LHCN-M2 (cell line): ENCODE measurements at places on chromosomes 11 and 22. TPM values are rescaled to one million over a fixed set of nuclear protein-coding genes. Genes with fewer than 3 reads are reported as not detected.
A peak's percentile ranks its signal among the peaks of the same experiment; 100 is the strongest.

Gene MS4A15
- not detected in 2 replicates for total RNA-seq

GRCh38 chr11:96393753-96394348 lies 4.0 kb downstream of the JRKL start:
- DNase-seq, result peak; percentile 44

- DNase-seq, result peak; percentile 64
Measured at GRCh38 chr11:76086743-76087635, 119.3 kb downstream of the WNT11 start.

DNA sequence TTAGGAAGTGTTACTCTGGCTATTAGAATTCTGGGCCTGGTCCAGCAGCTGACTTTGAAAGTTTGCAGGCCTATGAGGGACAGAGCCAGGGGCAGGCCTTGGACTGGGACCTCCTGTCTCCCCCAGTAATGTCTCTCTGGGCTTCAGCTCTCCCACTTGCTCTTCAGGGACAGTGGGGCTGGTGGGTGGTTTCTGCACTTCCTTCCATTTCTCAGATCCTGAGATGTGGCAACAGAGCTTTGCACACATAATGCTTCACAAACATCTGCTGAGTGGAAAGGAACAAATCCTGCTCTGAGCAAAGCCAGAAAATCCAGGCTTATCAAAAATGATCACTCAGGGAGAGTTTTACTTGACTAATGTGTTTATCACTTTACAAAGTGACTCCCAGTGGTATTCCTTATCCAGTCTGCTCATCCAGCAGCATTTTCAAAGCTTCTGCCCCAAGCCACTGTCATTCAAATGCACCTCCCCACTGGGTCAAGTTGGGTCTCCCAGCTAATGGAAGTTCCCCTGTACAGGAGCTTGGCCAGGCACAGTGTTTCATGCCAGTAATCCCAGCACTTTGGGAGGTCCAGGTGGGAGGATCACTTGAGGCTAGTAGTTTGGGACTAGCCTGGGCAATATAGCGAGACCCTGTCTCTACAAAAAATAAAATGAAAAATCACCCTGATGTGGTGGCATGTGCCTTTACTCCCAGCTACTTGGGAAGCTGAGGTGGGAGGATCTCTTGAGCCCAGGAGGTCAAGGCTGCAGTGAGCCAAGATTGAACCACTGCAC lies 13.5 kb upstream of the OSBP2 start:
- DNase-seq, result no peak

- no peak for DNase-seq
Measured at GRCh38 chr11:118901494-118902335, 18.0 kb downstream of the CXCR5 start.

DNA sequence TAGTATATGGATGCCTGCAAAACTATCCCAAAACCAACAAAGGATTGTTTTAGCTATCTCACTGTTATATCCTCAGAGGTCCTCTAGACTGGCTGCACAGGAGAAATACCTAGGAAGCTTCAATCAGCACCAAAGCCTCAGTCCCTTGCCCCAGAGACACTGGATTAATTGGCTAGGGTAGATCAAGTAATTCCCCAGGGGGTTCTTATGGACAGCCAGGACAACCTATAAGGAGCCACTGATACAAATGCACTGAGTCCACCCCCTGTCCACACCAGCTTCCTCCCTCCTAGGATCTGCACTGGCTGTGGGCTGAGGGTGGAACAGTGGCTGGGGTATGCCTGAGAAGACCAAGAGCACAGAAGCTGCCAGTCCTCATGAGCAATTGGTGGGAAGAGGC lies 16.3 kb downstream of the ADORA2A start:
- DNase-seq, result no peak

DNA sequence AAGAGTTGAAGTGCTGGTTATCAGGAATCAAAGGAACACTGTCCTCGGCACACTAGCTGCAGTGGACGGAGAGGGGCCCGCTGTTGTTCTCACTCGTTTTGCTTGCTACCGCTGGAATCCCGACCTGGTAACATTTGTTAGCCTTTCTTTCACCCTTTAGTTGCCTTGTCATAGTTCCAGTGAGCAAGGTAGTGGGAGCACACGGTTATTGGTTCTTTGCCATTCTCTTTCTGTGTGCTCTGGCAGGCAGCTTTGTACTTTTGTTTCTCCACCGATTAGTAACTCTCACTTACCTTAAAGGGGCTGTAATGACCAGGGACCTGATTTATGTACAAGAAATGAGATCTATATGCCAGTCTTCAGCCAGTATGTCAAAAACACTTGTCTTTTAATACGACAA lies 1.8 kb downstream of the DEPDC7 start:
- no peak for DNase-seq

DNA sequence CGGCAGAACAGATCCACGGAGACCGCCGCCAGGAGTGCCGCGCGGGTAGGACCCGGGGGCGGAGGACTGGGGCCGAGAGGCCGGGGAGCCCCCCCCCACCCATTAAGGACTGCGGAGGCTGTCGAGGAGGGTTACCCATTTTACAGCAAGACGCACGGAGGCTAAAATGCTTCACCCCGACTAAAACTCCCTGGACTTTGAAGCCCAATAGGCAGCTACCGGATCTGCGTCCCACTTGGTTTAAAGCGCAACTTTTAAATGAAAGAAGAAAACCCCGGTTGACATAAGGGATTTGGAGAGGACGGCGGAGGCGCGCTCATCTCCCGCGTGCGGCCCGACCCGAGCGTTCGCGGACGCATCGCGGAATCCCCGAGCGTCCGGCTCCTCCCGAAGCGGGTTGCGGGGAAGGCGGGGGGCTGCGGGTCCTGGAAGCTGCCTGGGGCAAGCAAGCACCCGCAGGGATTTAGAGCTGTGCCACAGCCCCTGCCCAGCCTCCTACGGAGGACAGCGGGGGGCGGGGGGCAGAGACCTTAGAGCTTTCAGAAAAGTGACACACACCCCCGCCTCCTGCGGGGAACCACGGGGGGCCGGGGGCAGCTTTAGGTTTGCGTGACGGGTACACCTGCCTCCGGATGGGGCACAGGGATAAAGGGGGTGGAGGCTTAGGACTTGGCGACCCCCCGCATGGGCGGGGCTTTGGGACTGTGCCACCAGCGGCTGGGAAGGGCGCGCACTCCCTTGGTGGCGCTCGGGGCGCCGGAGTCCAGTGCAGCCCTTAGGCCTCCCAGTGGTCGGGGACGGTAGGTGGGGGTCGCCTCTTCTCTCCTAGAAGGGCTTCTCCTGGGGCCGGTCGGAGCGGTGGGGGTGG lies 760 bp upstream of the CELSR1 start:
- DNase-seq, result no peak
